ENCODE measurements at places on chromosomes 16 and 17.

DNA sequence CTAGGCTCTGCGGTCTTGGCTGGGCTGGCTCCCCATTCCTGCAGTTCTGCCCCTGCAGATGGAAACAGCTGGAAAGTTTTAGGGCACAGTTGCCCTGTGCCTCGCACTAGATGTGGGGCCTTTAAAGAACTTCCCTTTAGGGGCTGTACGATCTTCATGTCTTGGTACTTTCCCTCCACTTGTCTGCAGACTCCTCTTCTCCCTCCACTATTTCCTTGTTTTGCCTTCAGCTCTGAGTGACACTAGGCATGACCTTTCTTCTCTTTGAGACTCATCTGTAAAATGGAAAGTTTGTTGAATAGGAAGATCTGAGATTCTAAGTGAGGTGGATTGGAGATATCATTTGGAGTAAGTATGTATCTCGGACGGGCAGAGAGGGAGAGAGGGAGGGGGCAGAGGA is 6.3 kb upstream of the TAC4 start:
- no peak for DNase-seq

DNA sequence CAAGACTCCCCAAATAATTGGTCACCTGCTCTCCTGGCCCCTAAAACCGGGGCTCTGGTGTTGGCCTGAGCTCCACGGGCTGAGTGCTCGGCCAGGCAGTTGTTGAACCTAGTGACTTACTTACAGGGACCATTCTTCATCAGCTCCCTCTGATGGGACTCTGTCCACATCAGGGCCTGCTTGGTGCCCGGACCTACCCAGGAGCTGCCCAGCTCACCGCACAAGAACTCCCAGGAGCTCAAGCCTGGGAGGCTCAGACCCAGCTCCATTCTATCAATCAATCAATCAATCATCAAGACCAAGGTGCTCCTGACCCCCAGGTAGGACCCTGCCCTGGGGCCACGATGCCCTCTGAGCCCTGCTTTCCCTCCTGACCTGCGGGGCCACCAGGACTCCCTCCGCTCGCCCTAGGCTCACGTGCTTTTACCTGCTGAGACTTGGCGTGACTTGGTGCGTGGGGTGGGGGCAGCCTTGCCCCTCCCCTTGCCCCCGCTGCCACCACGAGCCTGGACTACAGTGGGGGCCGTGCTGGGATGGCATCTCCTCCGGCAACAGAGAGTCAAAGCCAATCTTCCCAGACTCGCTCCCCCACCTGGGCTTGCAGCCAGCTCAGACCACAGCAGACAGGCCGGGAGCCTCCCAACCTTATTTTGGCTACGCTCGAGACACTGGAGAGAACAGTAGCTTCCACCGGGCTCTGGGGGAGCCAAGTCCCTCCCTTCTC is 15.7 kb downstream of the IL34 start:
- no peak for DNase-seq

GRCh38 chr16:17828012-17828411 is 357.3 kb upstream of the XYLT1 start:
- no peak for DNase-seq

- DNase-seq: no peak
These were observed 25.3 kb downstream of the CDIP1 start for GRCh38 chr16:4513086-4513860.

GRCh38 chr16:58016840-58017446 is 8.6 kb upstream of the MMP15 start:
- no peak for DNase-seq

DNA sequence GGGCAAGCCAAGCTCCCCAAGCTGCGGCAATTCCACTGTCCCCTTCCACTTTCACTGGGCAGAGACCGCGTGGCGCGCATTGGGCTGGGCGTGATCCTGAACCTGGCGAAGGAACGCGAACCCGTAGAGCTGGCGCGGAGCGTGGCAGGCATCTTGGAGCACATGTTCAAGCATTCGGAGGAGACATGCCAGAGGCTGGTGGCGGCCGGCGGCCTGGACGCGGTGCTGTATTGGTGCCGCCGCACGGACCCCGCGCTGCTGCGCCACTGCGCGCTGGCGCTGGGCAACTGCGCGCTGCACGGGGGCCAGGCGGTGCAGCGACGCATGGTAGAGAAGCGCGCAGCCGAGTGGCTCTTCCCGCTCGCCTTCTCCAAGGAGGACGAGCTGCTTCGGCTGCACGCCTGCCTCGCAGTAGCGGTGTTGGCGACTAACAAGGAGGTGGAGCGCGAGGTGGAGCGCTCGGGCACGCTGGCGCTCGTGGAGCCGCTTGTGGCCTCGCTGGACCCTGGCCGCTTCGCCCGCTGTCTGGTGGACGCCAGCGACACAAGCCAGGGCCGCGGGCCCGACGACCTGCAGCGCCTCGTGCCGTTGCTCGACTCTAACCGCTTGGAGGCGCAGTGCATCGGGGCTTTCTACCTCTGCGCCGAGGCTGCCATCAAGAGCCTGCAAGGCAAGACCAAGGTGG is 9.8 kb downstream of the SARM1 start:
- no peak for DNase-seq

Measured in left renal cortex interstitium (tissue), 4 donors.